Sigmoid colon (tissue), 7 donors: ENCODE measurements at places on chromosomes 2 and 18. TPM values are rescaled to one million over a fixed set of nuclear protein-coding genes. Genes with fewer than 3 reads are reported as not detected.

AQP12B gene
- total RNA-seq: not detected

ALLC gene
- not detected for total RNA-seq

MDH1B gene
- 2.2 TPM for total RNA-seq

DNA sequence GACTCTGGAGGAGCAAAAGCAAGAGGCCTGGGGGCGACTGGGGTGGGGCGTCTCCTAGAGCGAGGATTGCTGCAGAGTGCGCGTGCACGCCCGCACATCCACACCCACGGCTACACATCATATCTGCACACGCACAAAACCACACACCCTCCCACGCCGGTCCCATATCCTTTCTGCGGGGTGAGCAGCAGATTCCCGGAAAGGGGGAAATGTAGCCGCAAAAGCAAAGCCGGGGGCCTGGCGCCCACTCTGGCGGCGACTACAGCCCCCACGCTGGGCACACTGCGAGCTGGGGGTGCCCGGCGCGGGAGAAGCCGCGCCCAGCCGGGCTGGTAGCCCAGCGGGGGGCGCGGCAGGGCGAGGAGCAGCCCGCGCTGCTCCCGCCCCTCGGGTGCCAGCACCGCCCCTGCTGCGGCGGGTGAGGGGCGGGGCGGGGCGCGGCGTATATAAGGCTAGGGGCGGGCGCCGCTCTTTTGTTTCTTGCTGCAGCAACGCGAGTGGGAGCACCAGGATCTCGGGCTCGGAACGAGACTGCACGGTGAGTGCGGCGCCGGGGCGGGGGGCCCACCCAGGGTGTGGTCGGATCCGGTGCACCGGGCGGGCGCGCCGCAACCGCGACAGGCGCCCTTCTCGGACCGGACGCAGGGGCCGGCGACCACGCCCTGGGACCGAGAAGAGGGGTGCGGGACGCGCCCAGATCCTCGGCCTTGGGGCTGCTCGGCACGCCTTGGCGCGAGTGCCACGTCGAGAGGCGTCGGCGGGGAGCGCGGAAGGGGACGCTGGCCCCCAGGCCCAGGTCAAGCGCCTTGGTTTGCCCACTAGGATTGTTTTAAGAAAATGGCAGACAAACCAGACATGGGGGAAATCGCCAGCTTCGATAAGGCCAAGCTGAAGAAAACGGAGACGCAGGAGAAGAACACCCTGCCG is at the start of gene TMSB10:
Gene TMSB10 (plus strand): TSS at position 476 of the 927 bp plus-strand sequence.
- peak within 1 kb of the TSS; percentile 96 for H3K4me3 ChIP-seq
- no peaks in the 10 kb centered on the region for H3K27me3 ChIP-seq
- H3K4me1 ChIP-seq: peaks cover 19% of the 10 kb centered on the region

DNA sequence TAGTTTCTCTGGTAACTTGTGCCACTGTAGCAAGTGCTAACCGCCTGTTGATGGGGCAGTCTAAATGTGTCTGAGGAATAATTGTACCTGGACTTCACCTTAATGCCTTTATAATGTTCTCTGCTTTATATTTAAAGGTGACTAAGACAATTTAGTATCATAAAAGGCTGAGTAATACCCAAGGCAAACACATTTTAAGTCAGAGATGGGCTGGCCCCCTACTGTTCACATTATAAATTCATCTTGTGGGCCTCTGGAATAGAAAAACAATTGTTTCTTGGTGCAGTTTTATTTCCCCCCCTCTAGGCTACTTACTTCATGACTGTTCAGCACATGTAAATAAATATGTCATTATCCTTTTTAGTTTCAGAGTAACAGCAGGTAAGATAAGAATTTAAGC is 559.3 kb upstream of the PIK3C3 start:
- DNase-seq: no peak
- H3K27ac ChIP-seq: no peak overlapping the region
- no peaks in the 10 kb centered on the region for H3K27me3 ChIP-seq
- H3K4me1 ChIP-seq: no peaks in the 10 kb centered on the region
- H3K36me3 ChIP-seq: no peaks in the 10 kb centered on the region

DNA sequence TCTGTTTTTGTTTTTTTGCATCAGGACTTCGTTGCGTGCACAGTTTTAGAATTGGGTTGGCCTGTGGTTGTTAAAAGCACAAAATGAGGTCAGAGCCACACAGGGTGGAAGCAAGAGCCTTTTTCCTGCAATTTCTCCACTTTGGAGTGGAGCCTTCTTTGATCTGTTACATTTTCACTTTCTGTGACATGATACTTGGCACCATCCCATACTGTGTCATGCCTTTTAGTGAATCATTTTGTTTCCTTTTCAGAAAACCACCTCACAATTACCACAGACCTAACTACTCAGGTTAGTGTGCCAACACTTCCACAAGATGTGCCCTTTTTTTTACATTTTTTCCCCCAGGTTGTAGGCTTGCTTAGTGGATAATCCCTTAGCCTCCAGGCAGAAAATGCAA is 32.5 kb downstream of the MERTK start:
- no peak for DNase-seq
- H3K27me3 ChIP-seq: no peaks in the 10 kb centered on the region
- no peak overlapping the region for H3K27ac ChIP-seq

GRCh38 chr18:56185126-56185525 is 453.3 kb downstream of the TXNL1 start:
- no peak overlapping the region for H3K27ac ChIP-seq
- no peaks in the 10 kb centered on the region for H3K36me3 ChIP-seq
- no peak for DNase-seq
- H3K4me1 ChIP-seq: no peaks in the 10 kb centered on the region
- no peak overlapping the region for H3K4me3 ChIP-seq

- no peaks in the 10 kb centered on the region for H3K27me3 ChIP-seq
- H3K4me1 ChIP-seq: no peaks in the 10 kb centered on the region
- no peak for DNase-seq
- H3K27ac ChIP-seq: no peak overlapping the region
These were observed 14.6 kb upstream of the ACOXL start for GRCh38 chr2:110717734-110718133.
